Astrocyte of the cerebellum (primary cell): ENCODE measurements at places on chromosomes 11 and 22.

DNA sequence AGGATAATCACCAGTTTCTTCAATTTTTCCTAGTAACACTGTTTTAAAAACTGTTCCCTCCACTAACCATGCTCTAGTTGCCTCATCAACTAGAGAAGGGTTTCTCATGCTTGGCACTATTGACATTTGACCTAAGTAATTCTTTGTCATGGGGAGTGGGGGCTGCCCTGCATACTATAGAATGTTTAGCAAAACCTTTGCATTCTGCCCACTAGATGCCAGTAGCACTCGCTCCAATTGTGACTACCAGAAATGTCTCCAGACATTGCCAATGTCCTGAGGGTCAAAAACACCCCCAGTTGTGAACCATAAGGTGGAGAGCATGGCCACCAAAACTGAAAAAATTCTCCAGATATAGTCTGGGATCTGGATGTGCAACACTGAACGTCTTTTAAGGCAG is 27.6 kb upstream of the BMAL1 start:
- DNase-seq = no peak

- peak; percentile 88 for DNase-seq
Measured at GRCh38 chr22:42933485-42934091, 76.5 kb upstream of the ARFGAP3 start.

- DNase-seq = no peak
Measured at GRCh38 chr11:63243533-63243932, at the start of gene SLC22A25. Gene SLC22A25 (minus strand): TSS chr11:63243599. CDS start chr11:63229652, 13,947 bp downstream.

- no peak for DNase-seq
Measured at GRCh38 chr11:130881475-130882137, 34.7 kb downstream of the SNX19 start.

- no peak for DNase-seq
Measured at GRCh38 chr11:6927030-6927617, 898 bp downstream of the ZNF215 start.

DNA sequence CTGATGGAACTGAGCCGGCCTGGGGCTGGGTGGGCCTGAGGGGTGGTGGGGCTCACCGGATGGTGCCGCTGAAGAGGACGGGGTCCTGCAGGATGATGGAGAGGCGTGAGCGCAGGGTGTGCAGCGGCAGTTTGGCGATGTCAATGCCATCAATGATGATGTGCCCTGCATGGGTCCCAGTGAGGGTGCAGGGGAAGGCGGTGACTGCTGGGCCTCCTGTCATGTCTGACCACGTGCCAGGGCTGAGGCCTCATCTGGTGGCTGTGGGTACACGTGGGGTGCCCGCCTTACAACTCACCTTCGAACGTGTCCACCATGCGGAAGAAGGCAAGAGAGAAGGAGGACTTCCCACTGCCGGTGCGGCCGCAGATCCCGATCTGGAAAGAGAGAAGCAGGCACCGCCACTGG is 7.1 kb upstream of the KCNJ11 start:
- DNase-seq = no peak
